ENCODE measurements at places on chromosomes 6 and 20.

DNA sequence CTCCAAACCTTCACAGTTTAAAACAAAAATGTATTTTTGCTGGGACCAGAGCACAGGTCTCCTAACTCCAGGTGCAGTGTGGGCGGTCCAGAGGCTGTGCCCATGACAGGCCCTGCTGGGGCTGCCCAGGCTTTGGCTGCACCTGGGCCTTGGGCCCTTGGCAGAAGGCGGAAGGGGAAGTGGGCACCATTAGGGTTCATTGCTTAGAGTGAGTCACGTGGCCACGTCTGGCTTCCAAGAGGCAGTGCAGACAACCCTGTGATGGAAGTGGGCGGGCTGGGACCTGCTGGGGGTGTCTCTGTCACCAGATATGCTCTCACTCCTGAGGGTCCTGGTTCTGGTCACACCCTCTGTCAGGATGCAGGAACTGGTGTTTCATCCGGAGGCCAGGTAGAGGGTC lies 302.2 kb downstream of the QKI start:
- DNase-seq = no peak

DNA sequence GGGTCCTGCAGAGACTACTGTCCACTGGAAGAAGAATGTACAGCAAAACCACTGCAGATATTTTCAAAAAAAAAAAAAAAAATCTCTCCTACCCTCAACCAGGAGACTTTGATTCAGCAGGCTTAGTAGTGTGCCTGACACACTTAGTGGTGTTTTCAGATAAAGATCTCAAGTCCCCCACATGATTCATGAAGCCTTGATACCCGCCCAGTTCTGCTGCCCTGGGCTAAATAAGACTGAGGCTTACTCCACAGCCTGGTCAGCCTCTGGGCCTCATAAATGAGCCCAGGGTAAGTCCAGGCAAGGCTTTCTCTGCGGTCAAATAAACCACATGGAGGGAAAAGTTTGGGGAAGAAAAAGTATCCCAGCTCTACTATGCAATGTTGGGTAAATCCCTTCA lies 222.1 kb upstream of the ARID1B start:
- no peak for DNase-seq

GRCh38 chr20:37804584-37805566 lies 98.1 kb upstream of the VSTM2L start:
- no peak for DNase-seq

DNA sequence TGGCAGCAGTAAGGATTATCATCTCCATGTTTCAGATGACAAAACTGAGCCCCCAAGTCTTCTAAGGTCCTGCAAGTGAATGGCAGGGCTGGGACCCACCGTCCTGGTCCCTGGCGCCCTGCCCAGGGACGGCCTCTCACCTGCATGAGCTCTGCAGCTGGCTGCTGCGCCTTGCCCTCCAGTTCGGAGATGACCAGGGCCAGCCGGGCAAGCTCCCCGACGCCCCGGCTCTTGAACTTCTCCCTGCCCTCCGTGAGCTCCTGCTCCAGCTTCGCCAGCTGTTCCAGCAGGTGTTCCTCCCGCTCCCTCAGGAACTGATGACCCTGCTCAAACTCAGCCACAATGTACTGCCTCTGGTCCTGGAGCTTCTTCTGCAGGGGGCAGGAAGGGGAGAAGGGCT lies 16.8 kb downstream of the TRIM26 start:
- DNase-seq = no peak

DNA sequence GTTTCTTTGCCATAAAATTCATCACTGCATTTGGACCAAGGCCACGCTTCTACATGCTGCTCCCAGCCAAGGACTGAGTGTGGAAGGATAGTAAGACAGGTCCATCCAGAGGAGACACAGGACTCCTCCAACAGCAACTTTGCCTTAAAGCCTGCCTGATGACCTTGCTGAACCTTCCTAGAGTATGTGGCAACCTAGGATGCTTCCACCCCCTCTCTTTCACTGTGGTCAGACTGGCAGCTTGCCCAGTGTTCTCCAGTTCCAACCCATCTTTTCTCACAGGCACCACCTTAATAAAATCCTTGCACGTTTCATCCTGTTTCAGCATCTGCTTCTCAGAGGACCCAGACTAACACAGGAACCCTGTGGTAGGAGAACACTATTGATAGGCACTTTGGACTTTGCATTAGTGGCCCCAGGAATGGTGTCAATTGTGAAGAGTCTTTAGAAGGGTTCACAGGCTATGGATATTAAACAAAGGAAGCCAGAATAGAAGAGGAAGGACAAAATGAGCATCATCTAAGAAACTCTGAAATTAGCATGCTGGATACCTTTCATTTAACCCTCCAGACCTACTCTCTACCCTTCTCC lies 2.4 kb upstream of the PKHD1 start:
- DNase-seq = no peak

- no peak for DNase-seq
These were observed 33.9 kb downstream of the JAG1 start for GRCh38 chr20:10639737-10640556.

DNA sequence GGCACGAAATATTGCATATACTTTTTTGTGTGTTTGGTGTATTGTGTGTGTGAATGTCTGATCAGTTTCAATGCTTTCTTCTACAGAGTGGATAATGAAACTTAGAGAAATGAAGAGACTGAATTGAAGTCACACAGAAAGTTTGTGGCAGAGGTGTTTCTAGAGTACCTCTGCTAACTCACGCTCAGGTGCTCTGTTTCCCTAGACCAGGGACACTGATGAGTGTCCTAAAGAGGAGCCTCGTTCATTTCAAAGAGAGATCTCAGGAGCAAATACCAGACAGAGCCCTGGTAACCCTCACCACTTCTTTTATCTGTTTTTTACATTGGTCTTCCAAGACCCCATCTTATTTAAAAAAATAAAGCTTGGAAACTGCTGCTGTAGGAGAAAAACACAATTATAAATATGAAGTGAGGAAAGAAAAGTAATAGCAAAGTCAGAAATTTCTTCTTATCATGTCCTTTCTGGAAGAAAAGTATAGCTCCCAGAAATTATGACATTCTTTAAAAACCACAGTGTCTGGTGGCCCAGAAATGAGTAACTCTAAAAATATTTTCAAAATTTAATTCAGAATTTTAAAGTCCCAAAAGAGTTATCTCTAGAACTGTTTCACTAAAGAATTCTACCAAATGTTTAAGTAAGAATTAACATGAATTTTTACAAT lies 720.6 kb downstream of the RFPL4B start:
- no peak for DNase-seq

DNA sequence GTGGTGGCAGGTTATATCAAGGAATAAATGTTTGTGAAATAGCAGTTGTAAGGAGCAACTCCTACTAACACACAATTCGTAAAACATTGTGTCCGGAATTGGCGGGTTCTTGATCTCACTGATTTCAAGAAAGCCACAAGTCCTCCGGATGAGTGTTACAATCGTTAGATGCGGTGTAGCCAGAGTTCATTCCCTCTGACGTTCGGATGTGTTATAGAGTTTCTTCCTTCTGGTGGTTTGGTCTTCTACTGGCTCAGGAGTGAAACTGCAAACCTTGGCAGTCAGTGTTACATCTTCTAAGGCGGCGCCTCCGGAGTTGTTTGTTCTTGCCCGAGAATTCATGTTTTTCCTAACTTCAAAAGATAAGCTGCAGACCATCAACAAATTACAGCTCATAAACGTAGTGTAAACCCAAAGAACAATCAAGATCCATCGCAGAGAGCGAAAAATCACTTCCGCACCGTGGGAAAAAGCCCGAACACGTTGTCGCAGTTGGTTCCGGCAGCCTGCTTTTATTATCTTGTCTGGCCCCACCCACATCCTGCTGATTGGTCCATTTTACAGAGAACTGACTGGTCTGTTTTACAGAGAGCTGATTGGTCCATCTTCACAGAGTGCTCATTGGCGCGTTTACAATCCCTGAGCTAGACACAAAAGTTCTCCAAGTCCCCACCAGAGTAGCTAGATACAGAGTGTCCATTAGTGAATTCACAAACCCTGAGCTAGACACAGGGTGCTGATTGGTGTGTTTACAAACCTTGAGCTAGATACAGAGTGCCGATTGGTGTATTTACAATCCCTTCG lies 58.2 kb downstream of the TRIM27 start:
- no peak for DNase-seq

DNA sequence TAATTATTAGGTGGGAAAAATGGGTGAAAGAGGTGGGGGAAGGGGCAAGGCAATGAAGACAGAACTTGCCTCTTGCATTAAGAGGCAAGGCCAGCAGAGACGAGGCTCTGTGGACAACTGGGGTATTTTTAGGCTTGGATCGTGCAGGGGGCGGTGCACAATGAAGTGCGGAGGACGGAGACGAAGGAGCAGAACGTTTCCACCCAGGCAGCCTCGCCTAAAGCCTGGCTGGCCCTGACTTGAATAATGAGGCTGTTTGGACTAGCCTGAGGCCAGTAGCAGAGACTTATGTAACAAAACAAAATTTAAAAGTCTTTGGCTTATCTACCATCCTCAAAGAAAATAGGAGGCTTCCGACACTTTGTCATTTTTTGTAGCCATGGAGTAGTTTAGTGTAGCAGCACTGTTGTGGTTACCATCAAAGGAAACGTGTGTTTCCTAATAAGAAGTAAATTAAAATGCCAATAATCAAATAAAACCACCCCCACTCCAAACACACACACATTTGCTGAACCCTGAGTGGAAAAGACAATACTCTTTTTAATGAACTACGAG lies 370.0 kb upstream of the CNR1 start:
- DNase-seq = no peak
